ENCODE measurements at places on chromosomes 13 and 19. TPM values are rescaled to one million over a fixed set of nuclear protein-coding genes. Genes with fewer than 3 reads are reported as not detected.

Gene ZNF837
- 3.2 TPM for total RNA-seq

Gene KLK14
- total RNA-seq: not detected

Gene PTPRH
- total RNA-seq: 1.1 TPM

Gene KCNJ14
- 0.81 TPM for total RNA-seq

Gene INSL3
- not detected for total RNA-seq

Gene CGB3
- not detected for total RNA-seq

Gene HCST
- total RNA-seq: not detected

Gene CCDC194
- total RNA-seq: 0.49 TPM

Gene OR4F17
- not detected for total RNA-seq

Gene CCDC169
- total RNA-seq: 1.3 TPM

Gene BCKDHA
- 24.5 TPM for total RNA-seq

Gene LILRA1
- total RNA-seq: not detected

Gene OR7G1
- total RNA-seq: not detected

Gene ZNF682
- 2.8 TPM for total RNA-seq

Gene ZNF222
- 6.2 TPM for total RNA-seq

Gene RFX1
- total RNA-seq: 3.2 TPM

Gene CBY2
- total RNA-seq: not detected

Gene IL4I1
- 0.24 TPM for total RNA-seq

Gene ADGRE1
- not detected for total RNA-seq

Gene LCP1
- 0.61 TPM for total RNA-seq

Gene PSG3
- total RNA-seq: not detected

Gene PHLDB3
- 14.3 TPM for total RNA-seq

Gene OR7D2
- total RNA-seq: not detected

Gene MEIS3
- total RNA-seq: 51.6 TPM

Gene SIGLEC10
- not detected for total RNA-seq

Gene ATF5
- 9.2 TPM for total RNA-seq

Gene LRRC63
- total RNA-seq: under 0.01 TPM

Gene IL11
- 3.9 TPM for total RNA-seq

Gene FAM83E
- total RNA-seq: 1.3 TPM

Gene B3GNT8
- 5.8 TPM for total RNA-seq

Gene ZNF90
- 1.1 TPM for total RNA-seq

Gene ZNF792
- 5.2 TPM for total RNA-seq

Gene ERICH4
- total RNA-seq: not detected

Gene ANKRD24
- total RNA-seq: 0.49 TPM

Gene MAP4K1
- not detected for total RNA-seq

Gene TGFBR3L
- 0.73 TPM for total RNA-seq

Gene GPC6
- 9.1 TPM for total RNA-seq

Gene ARHGAP45
- total RNA-seq: 0.65 TPM

Gene ZIM2
- total RNA-seq: not detected

Gene KLK7
- total RNA-seq: 0.32 TPM

Gene PIBF1
- 17.7 TPM for total RNA-seq

Gene ZNF439
- total RNA-seq: 7.2 TPM

Gene ZNF540
- 0.49 TPM for total RNA-seq

Gene GJA3
- 0.16 TPM for total RNA-seq

Gene TSSK6
- 1.3 TPM for total RNA-seq

Gene SCN1B
- total RNA-seq: 3.4 TPM

Gene PRODH2
- not detected for total RNA-seq

Gene LHB
- total RNA-seq: 0.49 TPM

Gene MTUS2
- total RNA-seq: 7.4 TPM

Gene IGFL4
- total RNA-seq: not detected

Gene TMEM221
- total RNA-seq: 0.12 TPM

All from hair follicle dermal papilla cell (primary cell).